ENCODE measurements at places on chromosomes 6 and 20.

- DNase-seq = peak; percentile 79
Measured at GRCh38 chr20:58993332-58994248, 12.5 kb downstream of the NELFCD start.

DNA sequence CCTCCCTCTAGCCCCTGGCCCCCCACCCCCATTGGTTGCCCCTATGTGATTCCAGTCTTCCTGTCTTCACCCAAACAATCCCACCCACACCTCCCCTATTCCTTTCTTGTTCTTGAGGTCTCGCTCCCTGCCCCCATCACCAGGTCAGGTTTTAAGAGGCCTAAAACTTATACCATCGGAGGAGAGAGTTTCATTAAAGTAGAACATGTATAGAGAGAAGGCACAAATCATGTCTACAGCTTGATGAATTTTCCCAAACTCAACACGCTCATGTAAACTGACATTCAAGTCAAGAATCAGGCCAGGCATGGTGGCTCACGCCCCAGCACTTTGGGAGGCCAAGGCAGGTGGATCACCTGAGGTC is 44.5 kb downstream of the TGM2 start:
- DNase-seq = no peak

- no peak for DNase-seq
Measured at GRCh38 chr6:73236144-73236750, 11.0 kb upstream of the KHDC1L start.

DNA sequence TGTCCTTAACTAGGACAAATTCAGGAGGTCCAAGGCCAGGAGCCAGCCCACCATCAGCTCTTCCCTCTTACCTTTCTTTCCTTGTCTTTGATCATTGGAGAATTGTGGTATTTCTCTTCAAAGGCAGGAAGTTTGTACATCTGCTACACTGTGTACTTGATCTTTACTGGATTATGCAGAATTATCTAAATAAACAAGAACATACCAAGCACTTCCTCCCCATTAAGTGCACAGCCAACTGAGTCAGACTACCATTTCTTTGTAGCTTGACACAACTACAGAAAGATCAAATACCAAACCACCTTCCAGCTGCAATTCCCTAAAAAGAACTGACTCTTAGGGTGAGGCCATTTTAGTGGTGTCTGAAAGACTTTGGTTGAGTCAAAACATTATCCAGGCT is 195.1 kb downstream of the HDGFL1 start:
- peak; percentile 94 for DNase-seq

DNA sequence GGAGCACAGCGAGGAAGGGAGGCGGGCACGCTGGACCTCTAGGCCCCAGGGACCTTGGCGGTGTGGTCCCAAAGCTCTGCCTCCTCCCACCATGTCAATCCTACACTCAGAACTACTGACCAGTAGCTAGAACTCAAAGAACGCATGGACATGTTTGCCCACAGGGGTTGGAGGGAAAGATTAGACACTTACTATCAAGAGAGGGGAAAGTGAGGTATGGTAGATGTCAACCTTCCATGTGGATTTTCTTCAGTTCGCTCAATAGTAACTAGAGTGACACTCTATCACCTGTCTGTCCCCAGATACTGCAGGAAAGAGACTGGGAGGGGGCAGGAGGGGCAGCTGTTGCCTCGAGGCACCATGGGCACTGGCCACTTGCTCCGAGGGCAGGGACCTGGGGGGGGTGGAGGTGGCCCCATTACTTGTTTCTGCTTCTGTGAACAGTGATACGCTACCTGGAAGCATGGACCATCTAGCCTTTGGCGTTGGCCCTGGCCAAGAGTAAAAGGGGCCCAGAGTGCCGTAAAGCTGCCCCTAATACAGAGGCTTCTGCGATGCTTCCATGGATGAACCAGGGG is 912 bp upstream of the DIDO1 start:
- peak; percentile 53 for DNase-seq

- DNase-seq = peak; percentile 3
Measured at GRCh38 chr6:111757342-111757741, 115.9 kb downstream of the FYN start.

GRCh38 chr6:39908838-39909583 is 25.3 kb downstream of the MOCS1 start:
- no peak for DNase-seq
